ENCODE measurements at places on chromosomes 5 and 9.

GRCh38 chr5:16808021-16808420, 128.1 kb downstream of the MYO10 start:
- no peak for DNase-seq

- DNase-seq: no peak
Observed at GRCh38 chr9:123460091-123460490, 104.1 kb downstream of the CRB2 start.

DNA sequence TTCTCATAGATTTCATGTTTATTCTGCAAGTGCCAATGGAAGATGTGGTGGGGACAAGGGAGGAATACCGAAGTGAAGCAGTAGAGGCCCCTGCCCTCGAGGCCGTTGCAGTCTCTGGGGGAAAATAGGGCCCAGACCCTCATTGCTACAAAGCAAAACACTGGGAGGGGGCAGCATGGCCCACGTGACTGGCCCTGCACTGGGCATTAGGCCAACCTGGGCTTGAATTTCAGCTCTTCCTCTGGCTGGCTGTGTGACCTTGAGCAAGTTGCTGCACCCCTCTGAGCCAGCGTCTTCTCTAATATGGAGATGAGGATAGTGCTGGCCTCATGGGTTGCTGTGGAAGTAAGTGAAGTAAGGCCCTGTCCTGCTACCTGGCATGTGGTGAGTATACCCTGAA, 709 bp upstream of the SYNPO start:
- DNase-seq: no peak

- no peak for DNase-seq
Observed at GRCh38 chr9:33329979-33330378, 39.7 kb downstream of the NFX1 start.

GRCh38 chr5:174323878-174324281, 278.4 kb downstream of the NSG2 start:
- DNase-seq: peak; percentile 85

GRCh38 chr5:89998519-89999305, 410.8 kb downstream of the CETN3 start:
- peak; percentile 37 for DNase-seq

DNA sequence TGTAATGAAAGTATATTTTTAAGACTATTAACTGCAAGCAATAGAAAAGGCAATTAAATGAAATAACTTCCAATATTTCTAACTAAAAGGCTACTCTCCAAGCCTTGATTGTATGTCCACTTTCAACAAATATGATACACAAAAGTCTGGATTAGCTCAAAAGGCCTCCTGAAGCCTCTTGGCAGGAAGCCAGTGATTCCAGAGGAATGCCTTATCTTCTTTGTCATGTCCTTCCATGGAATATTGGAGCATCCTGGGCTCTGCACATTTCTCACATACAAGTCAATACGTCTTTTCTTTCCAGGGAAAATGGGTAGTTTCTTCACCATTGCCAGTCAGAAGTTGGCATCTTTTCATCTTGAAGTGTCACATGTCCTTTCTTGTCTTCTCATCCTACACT, 357.8 kb downstream of the KDM4C start:
- no peak for DNase-seq

DNA sequence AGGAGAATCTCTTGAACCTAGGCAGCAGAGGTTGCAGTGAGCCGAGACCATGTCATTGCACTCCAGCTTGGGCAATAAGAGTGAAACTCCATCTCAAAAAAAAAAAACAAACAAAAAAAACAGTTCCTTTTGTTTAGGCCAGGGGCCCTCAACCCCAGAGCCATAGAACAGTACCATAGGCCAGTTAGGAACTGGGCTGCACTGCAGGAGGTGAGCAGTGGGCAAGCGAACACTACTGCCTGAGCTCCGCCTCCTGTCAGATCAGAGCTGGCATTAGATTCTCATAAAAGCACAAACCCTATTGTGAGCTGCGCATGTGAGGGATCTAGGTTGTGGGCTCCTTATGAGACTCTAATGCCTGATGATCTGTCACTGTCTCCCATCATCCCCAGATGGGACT, 49.1 kb upstream of the SUB1 start:
- DNase-seq: no peak

- no peak for DNase-seq
Observed at GRCh38 chr5:64299805-64300204, 134.2 kb downstream of the RNF180 start.

- DNase-seq: no peak
Observed at GRCh38 chr5:1652873-1653697, 129.3 kb upstream of the LPCAT1 start.

DNA sequence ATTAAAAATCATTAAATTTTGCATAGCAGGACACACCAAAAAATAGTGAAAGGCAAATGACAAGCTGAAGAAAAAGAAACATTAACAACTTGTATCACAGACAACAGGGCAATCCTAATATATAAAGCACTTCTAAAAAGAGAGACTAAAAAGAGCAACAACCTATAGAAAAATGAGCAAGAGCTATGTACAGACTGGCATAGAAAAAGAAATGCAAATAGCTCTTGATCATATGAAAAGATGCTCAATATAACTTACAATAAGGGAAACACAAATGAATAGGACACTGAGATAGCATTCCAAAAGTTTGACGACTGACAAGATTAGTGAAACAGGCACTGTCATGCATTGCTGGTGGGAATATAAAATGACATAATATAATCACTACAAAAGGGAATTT, 235.9 kb downstream of the SEC61B start:
- no peak for DNase-seq

GRCh38 chr9:117480253-117480652, 65.4 kb upstream of the ASTN2 start:
- no peak for DNase-seq

DNA sequence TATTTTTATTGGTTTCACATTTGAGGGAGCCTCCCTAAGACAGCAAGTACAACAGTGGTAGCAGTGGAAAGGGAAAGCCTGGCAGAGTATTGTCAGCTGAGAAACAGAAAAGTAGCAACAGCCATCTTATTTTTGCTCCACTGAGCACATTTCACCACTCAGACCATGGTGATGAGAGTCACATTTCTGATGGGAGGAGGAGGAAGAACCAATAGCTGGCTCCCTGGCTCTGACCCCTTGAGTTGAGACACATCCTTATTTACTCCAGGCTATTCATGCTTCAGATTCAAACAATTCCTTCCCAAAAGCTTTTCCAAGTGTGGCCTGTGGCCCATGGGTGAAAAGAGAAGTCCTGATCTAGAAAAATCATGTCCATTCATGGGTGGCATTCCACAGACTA, 236.3 kb downstream of the ARHGAP26 start:
- no peak for DNase-seq

DNA sequence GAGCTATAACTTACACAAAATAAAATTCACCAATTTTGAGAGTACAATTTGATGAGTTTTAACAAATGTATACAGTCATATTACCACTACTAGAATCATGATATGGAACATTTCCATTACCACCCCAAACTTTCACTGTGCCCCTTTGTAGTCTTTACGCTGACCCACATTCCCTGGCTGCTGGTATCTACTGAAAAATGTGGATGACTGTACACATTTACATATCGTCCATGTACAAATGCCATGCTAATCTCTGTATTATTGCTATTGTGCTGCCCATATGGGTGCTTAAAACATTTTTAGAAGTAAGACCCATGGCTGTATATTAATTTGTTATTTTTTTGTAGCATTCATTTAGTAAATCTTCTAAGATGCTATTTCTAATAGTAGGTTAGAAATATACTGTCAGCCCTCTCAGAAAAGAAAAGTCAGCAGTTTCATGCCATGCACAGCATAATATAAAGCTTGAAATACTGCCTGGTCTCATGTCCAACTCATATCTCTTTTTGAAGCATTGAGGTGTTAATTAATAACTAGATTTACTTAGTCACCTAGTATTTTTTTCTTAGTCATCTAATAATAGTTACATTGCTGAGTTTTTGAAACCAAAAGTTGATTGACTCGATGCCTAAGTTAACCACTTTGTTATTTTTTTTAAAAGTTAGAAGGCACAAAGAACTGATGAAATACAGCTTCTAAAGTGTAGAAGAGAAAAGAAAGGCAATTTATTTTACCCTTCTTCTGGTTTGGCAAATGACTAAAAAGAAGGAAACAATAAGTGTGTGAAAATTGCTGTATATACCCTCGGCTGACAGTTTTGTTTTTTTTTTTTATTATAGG, 188.3 kb upstream of the MEF2C start:
- DNase-seq: no peak

DNA sequence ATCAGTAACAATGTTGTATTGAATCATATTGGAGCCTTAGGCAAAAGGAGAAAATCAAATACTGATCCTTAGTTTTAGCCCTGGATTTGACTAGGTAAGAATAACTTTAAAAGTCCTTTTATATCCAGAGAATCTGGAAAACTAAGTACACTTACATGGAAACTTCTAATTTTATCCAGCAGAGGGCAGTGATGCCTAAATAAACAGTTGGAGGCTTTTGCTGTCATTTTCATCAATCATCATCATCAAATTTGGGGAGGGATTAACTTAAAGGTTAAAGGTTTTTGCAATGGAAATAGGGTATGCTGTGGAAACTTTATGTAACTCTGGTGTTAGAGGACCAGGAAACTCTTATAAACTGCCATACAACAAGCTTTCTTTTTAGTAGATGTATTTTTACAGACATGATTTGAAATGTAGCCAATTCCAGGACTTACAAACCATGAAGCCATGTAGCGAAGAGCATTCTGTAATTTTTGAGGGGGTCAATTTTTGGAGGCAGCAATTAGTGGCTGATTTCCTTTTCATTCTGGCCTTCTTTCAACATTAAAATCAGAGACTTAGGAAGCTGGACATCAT, 112.7 kb downstream of the OSTF1 start:
- no peak for DNase-seq

DNA sequence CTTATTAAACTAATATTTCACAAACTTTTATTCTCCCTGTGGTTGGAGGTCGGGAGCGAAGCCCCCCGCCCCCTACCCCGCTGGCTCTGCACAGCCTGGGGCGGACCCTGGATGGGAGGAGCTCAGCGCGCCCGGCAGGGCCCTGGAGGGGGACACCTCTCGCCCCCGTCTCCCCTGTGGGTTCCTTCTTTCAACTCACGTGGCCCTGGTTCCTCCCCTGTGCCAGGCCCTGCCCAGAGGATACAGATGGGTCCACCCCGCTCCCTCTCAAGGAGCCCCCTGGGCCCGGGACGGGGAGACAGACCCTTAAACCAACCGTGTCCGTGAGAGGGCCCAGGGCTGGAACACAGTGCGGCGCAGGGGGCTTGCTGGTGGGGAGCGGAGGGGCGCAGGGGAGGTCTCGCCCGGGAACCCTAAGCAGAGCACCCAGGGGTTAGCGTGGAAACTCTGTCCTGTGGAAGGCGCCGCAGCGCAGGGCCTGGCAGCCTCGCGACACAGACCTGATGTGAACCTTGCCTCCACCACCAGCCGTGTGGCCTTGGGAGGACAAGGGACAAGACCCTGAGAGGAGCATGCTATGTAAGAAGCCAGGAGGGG, 103.7 kb upstream of the MVB12B start:
- no peak for DNase-seq

DNA sequence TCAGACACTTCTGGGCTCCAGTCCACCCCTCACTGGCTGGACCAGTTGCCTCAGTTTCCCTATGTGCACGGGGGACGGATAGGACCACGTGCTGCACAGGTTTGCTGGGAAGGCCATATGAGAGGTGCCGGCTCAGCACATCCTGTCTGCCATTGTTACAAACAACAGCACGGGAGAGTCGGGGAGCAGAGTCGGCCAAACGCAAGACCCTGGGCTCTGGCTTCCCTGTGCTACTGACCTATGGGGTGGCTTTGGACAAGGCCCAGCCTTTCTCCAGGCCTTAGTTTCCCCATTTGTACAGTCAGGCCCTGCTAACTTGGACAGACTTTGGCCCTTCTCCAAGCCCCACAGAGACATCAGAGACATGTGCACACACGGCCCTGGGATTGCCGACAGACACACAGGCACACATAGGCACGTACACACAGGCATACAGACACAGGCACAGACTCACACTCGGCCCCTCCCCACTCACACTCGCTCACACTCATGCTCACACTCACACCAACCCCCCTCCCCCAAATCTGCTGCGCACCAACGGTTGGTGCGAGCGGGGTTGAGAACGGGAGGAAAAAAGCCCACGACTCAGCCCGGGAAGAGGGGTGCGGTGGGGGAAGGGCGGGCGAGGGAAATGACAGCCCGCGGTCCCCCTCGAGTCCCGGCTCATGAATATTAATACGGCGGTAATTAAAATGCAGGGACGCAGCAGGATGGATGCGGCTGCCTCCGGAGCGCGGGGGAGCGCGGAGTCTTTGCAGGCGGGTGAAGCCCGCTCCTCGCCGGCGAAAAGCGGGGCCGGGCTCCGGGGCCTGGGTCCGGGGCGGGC, 133.0 kb downstream of the C9orf50 start:
- DNase-seq: no peak

GRCh38 chr5:143860211-143860610, 48.2 kb downstream of the HMHB1 start:
- no peak for DNase-seq

GRCh38 chr9:6226696-6227095, 11.1 kb downstream of the IL33 start:
- peak; percentile 13 for DNase-seq

GRCh38 chr5:151739939-151740335, 18.5 kb downstream of the ATOX1 start:
- DNase-seq: no peak

DNA sequence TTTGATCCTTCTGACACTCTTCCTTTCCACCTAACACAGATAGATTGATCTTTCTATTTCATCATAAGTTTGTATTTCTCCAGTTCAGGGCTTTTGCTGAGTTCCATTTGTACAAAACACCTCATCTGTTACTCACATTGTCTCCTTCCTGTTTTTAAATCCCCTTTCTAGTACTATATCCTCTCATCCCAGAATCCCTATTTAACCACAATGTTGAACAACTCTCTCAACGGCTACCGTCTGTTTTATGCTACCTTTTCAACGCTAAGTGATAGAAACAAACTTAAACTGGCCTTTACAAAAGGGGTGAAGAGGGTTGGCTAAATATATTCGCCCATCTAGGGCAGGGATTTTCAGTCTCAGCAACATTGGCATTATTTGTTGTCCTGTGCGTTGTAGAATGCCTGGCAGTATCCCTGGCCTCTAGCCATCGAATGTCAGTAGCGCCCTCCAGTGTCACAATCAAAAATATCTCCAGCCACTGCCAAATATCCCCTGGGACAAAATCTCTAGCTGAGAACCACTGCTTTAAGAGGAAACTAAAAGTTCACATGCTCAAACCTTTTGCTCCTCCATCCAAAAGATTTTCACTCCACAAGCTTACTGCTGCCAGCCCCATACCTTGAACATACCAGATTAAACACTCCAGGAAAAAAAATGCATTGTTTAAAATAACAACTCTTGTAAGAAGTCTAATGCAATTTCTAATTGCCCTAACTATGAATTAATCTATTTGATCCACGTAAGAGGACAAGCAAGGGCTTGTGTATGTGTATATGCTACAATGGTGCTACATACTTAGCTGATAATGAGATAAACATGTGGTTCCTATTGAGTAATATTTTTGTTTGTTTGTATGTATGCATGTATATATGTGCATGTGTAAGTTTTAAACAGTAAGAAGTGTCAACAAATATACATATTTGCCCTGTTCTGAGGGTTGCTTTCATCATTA, 344.0 kb downstream of the PTPRD start:
- peak; percentile 79 for DNase-seq

DNA sequence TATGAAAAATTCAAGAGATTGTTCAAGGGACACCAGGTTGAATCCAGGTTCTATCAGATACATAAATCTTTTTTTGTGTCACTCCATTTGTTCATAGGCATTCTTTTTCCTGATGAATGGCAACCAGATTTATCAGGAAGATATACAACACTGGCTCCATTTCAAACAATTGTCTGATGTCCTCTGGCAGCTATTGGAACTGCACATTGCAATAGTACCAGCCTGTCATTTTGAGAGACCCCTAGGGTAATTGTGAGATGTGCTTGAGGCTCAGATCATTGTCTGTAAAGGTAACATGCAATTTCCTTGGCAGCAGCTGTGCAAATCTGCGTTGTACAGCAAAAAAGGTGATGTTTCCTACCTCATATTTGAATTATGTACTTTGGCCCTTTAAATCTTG, 25.9 kb downstream of the KCTD16 start:
- no peak for DNase-seq
